NCI-H748 treated with DMSO at 0.1 percent for 48 hours (cell line): ENCODE measurements at places on chromosomes 5 and 9.

- peak; percentile 34 for DNase-seq
These were observed 37.6 kb upstream of the SLCO6A1 start for GRCh38 chr5:102536323-102536928.

DNA sequence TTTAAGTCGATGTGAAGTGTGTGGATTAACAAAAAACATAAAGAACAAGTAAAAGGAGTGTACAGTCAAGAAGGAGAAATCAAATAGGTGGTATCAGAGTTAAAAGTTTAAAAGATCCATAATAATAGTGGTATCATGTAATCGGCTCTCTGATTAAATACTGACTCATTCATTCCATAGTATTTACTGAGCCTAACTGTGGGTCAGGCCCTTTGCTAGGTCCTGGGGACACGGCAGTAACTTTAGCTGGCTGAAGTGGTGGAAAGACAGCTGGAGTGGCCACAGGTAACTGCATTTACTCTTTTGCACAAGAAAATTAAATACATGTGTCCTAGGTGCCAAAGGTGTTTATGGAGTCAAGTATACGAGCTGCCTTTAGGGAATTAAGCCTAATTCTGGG is 124.0 kb downstream of the GNAQ start:
- no peak for DNase-seq

DNA sequence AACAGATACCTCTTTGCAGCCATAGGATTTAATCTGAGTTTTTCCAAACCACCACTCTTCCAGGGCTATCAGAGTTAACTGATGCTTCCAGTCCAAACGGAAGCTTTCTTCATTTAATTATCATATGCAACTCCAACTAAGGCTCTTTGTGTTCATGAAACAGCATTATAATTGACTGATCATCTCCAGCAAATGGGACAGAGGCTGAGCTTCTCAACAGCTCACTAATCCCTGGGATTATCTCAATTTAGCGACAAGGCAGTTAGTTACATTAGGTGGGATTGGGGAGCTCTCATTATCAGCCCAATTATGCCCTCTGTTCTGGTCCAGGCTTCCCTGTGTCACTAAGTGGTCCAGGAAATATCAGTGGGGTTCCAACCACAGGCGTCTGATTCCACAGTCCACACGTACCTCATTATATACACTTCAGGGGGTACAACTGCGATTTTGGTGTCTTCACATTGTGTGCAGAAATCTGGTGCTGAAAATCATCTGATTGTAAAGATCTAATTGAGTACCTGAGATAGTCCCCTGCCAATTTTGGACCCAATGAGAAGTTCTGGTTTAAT is 313.5 kb upstream of the PANK3 start:
- no peak for DNase-seq

DNA sequence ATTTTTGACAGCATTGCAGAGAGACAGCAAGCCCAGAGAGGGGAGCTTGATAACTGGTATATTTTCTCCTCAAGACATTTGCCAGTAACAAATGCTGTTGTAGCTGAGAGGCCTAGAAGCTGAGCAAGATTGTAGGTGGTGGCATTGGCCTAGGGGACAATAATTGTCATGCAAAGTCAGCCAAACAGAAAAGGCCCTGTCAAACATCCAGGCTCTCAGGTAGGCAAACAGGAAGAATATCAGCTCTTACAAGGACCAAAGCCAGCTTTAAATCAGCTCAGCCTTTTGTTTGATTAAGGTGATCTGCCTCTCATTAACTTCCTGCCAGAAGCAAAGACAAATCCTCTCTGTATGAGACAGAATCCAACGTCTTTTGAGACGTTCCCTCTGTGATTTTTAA is 29.7 kb upstream of the BARX1 start:
- DNase-seq, result no peak

DNA sequence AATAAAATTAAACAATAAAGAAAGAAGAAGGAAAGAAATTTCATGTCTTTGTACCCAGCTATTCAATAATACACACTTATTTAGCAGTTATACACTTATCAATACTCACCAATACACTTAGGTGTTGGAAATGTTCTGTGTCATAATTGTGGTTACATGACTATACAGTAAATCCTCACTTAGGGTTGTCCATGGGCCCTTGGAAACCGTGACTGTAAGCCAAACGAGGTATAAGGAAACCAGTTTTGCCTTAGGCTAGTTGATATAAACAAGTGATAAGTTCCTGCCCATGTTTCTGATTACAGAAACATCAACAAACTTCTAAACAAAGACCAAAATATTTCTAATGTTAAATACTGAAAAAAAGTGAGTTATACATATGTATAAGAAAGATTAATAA is 10.0 kb upstream of the SLCO4C1 start:
- DNase-seq, result no peak

- DNase-seq, result peak; percentile 79
These were observed 6.9 kb downstream of the FGD3 start for GRCh38 chr9:92954049-92954861.

DNA sequence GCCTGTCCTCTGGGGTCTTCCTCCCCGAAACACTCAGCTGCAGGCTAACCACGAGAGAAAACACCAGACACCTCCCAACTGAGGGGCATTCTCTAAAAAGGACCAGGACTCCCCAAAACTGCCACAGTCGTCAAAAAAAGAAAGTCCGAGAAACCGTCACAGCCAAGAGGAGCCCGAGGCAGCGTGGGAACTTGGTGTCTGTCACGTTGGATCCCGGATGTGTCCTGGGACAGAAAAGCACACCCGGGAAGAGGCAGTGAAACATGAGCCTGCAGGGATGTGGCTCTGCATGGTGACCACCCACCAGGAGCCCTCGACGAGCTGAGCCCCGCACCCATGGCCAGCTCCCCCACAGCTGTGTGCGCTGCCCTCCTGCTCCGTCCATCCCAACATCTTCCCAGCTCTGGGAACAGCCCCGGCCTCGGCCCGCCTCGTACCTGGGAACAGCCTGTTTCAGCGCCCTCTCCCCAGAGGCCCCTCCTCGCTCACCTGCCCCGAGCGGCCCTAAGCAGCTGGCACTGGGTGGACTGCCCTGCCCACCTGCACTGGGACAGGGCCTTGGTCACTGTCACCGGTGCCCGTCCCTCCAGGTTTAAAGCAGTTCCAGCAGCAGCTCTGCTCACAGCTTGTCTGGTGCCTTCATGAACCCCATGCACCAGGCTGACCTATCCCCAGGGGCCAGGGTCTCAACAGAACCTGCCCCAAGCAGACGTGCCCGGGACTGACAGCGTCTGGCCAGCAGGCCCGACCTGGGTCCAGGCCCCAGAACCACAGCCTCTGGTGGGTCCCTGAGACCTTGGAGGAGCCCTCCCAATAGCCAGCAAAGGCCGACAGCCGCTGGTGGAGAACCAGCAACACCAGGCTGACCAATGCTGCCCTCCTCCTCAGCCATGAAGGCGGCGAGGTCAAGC is 10.9 kb downstream of the SLC12A7 start:
- DNase-seq, result no peak

- no peak for DNase-seq
These were observed 95.9 kb upstream of the MVB12B start for GRCh38 chr9:126230692-126231091.

GRCh38 chr9:36462245-36462644 is 62.2 kb upstream of the RNF38 start:
- DNase-seq, result no peak

DNA sequence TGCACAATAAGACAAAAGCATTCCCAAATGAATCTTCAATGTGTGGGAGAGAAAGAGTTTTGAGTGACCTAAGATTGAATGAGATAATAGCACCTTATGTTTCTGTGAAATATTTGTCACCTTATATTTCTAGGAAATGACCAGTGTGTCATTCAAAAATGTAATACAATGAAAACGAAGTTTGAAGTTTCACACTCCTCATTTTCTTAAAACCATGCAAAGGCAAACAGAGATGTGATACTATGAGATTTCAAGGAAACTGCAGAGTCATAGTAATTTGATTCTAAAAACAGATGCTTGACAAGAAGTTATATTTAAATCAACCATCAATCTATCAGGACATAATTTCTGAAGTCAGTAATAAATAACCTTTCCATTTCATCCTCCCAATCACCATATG is 13.6 kb upstream of the ABCA1 start:
- DNase-seq, result no peak

GRCh38 chr5:39019254-39019653 is 54.9 kb downstream of the RICTOR start:
- no peak for DNase-seq

GRCh38 chr9:109242741-109243140 is 75.7 kb upstream of the FRRS1L start:
- DNase-seq, result no peak

- DNase-seq, result no peak
These were observed 597.1 kb downstream of the ACTL7B start for GRCh38 chr9:108258640-108259039.
